Right atrium auricular region (tissue), 2 donors: ENCODE measurements at places on chromosomes 5 and 9.

- no peak overlapping the region for H3K27ac ChIP-seq
- H3K36me3 ChIP-seq, result peaks cover 28% of the 10 kb centered on the region
- no peaks in the 10 kb centered on the region for H3K4me1 ChIP-seq
- no peak for DNase-seq
- no peak overlapping the region for H3K4me3 ChIP-seq
These were observed 4.3 kb upstream of the MRNIP start for GRCh38 chr5:179862891-179863290.

DNA sequence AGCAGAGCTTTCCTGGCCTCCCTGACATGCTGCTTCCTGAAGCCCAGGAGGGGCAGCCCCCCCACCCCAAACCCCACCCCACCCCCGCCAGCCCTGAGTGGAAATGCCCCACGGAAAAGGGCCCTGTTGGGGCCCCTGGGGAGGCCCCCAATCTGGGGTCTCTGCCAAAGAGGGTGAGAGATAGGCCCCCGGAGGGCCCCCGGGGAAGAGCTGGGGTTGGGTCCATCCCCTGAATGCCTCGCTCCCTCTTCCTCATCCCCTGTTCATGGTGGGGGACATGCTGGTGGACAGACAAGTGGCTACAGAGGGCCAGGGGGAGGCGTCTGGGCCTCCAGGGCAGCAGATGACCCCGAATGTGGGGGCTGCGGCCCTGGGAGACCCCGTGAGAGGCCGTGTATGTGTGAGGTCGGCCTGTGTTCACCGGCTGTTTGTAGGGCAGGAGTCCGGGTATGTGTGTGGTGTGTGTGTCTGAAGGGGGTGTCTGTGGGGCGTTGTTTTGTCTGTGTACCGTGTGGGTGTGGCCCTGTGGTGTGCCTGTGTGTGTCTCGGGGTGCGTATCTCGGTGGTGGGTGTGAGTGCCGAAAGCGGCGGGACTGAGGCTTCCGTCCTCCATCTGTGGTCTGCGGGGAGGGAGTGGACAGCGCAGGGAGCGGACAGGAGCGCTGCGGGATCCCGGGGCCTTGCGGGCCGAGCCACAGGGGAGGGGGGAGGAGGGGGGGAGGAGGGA lies 11.3 kb downstream of the C9orf50 start:
- no peak for DNase-seq
- H3K4me3 ChIP-seq, result peak overlapping the region; percentile 70
- no peaks in the 10 kb centered on the region for H3K27me3 ChIP-seq
- H3K36me3 ChIP-seq, result no peaks in the 10 kb centered on the region

- no peaks in the 10 kb centered on the region for H3K27me3 ChIP-seq
- peaks cover 7% of the 10 kb centered on the region for H3K36me3 ChIP-seq
- no peak overlapping the region for H3K27ac ChIP-seq
- no peak for DNase-seq
- no peaks in the 10 kb centered on the region for H3K4me1 ChIP-seq
These were observed 95.2 kb downstream of the ERBIN start for GRCh38 chr5:66021585-66021984.

DNA sequence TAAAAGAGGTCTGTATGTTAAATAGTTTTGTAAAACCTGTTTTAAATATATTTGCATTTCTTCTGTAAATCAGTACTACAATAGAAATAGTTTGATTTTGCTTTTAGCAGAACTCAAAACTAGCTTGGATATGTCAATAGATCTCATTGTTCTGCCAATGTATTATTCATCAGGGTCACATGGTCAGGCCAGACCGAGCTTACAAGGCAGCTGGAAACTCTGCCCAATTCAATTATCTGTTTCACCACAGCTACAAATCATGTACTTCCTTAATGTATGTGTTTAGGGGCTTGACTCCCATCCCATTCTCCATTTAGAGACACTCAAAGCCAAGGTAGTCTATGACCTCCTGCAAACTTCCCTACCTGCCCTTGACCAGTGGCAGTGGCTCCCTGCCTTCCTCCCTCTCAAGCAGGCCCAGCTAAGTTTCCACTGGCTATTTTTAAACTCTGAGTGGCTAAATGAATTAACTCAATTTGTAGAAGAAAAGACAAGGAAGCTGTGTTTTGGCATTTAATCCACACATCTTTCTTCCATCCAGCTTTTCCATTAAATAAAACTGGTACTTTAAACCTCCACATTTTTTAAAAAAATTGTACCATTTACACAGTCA lies 46.4 kb upstream of the SELENOP start:
- no peaks in the 10 kb centered on the region for H3K36me3 ChIP-seq
- H3K27me3 ChIP-seq, result no peaks in the 10 kb centered on the region
- DNase-seq, result no peak
- H3K4me1 ChIP-seq, result peaks cover 20% of the 10 kb centered on the region

GRCh38 chr5:181189962-181190710 lies 14.9 kb downstream of the TRIM7 start:
- peak overlapping the region; percentile 94 for H3K27ac ChIP-seq
- H3K36me3 ChIP-seq, result no peaks in the 10 kb centered on the region
- H3K4me1 ChIP-seq, result no peaks in the 10 kb centered on the region
- no peak for DNase-seq
- peak overlapping the region; percentile 68 for H3K4me3 ChIP-seq

DNA sequence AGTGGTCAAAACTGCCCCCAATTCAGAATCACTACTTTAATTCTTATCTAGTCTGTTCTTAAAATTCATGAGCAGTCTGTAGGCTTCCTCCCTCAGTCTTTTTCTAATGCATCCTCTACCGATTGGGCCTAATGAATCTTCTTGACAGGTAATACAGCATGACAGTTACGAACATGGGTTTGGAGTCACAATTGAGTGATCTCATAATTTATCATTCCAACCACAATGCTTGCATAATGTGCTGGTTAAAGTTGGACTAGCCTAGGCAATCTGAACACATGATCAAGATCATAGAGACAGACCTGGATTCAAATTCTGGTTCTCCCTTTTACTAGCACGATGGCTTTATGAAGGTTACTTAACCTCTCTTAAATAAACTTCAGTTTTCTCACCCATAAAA lies 33.1 kb upstream of the SETD9 start:
- H3K27ac ChIP-seq, result no peak overlapping the region
- no peak overlapping the region for H3K4me3 ChIP-seq
- DNase-seq, result no peak
- peaks cover 33% of the 10 kb centered on the region for H3K36me3 ChIP-seq

- no peak for DNase-seq
- H3K27me3 ChIP-seq, result no peaks in the 10 kb centered on the region
- no peaks in the 10 kb centered on the region for H3K4me1 ChIP-seq
- H3K36me3 ChIP-seq, result no peaks in the 10 kb centered on the region
- no peak overlapping the region for H3K27ac ChIP-seq
These were observed 264.2 kb downstream of the ZSWIM6 start for GRCh38 chr5:61596265-61596664.

GRCh38 chr9:129586685-129587084 lies 34.2 kb downstream of the C9orf50 start:
- H3K27ac ChIP-seq, result no peak overlapping the region
- H3K4me3 ChIP-seq, result no peak overlapping the region
- DNase-seq, result no peak
- no peaks in the 10 kb centered on the region for H3K27me3 ChIP-seq
- no peaks in the 10 kb centered on the region for H3K36me3 ChIP-seq
- H3K4me1 ChIP-seq, result peaks cover 5% of the 10 kb centered on the region

DNA sequence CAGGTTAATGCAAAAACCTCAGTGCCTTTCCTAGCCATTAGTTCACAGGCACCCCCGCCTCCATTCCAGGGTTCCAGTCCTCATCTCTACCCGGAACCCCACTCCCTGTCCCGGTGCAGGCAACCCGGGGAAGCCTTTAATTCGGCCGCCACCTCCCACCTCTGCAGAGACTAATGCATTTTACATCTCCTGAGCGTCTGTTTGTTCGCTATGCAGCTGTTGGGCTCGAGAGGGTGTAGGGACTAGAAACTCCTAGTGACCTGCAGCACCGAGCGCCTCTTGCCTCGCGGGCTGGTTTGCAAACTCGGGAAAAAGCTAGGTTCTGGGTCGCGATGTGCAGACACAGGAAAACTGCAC lies 3.6 kb downstream of the GDNF start:
- no peak for DNase-seq
- H3K4me3 ChIP-seq, result peak overlapping the region; percentile 32
- H3K36me3 ChIP-seq, result no peaks in the 10 kb centered on the region
- peaks cover 52% of the 10 kb centered on the region for H3K4me1 ChIP-seq
- H3K27me3 ChIP-seq, result no peaks in the 10 kb centered on the region

DNA sequence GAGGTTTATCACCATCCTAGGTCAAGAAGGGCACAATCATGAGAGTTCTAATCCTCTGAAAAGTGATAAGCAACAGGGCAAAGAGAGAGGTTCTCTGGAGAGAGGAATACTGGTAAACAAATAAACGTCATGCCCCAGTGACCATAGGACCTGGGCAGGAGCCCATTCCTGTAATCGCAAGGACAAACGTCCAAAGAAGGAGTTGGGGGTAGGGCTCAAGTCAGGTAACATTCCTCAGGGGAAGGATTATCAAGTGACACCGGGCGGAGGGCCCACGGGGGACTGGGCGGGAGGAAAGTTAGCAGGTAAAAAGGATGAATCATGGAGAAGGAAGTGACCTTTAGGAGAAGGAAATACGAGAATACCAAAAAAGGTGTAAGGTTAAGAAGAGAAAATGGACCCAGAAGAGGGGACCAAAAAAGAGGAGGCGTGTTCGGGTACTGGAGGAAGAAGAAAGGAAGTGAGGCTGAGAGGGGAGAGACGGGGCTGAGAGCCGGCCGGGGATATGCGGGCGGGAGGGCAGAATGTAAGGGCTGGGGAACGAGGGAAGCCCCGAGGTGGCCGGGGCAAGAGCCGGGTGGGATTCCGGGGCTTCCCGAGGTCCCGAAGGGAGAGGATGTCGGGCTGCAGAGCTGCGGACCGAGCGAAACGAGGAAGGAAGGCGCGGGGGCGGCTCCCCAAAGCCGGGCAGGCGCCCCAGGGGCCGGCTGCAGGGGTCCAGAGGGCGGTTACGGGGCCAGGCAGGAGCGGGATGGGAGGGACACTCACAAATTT lies 583 bp downstream of the DIAPH1 start:
- H3K27ac ChIP-seq, result peak overlapping the region; percentile 95
- H3K4me1 ChIP-seq, result no peaks in the 10 kb centered on the region
- peak overlapping the region; percentile 90 for H3K4me3 ChIP-seq

GRCh38 chr5:135460246-135461033 lies 8.3 kb upstream of the TIFAB start:
- H3K27me3 ChIP-seq, result no peaks in the 10 kb centered on the region
- no peaks in the 10 kb centered on the region for H3K36me3 ChIP-seq
- H3K27ac ChIP-seq, result no peak overlapping the region
- H3K4me1 ChIP-seq, result no peaks in the 10 kb centered on the region
- H3K4me3 ChIP-seq, result no peak overlapping the region

- no peaks in the 10 kb centered on the region for H3K36me3 ChIP-seq
- peaks cover 89% of the 10 kb centered on the region for H3K4me1 ChIP-seq
- no peak overlapping the region for H3K4me3 ChIP-seq
These were observed 44.0 kb downstream of the TRIO start for GRCh38 chr5:14187157-14187556.

DNA sequence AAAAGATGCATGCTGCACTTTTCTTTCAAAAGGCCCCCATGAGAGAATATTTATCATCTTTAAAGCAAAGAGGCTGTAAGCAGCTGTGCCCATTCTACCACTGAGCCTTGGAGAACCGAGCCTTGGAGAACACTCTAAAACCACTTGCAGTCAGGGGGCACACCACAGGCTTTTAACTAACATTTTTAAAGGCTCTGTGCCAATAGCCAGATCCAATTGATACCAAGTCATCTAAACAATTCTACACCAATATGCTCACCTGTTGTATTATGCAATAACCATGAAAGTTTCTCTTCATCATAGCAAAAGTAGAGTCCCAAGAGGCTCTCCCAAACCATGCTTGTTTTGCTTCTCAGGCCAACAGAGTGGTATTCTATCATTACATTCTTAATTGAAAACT lies 1090.5 kb upstream of the SEMA6A start:
- DNase-seq, result no peak
- H3K4me1 ChIP-seq, result no peaks in the 10 kb centered on the region
- no peaks in the 10 kb centered on the region for H3K36me3 ChIP-seq

DNA sequence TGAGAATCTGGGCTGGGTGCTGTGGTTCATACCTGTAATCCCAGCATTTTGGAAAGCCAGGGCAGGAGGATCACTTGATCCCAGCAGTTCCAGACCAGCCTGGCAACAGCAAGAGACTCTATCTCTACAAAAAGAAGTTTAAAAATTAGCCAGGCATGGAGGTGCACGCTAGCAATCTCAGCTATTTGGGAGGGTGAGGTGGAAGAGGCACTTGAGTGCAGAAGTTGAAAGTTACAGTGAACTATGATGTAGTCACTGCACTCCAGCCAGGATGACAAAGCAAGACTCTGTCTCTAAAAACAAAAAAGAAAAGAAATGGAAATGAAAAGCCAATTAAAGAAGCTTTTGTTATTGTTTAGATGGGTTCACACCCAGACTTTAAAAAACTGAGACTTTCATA lies 131.6 kb upstream of the RASA1 start:
- DNase-seq, result no peak
- no peaks in the 10 kb centered on the region for H3K27me3 ChIP-seq
- H3K36me3 ChIP-seq, result no peaks in the 10 kb centered on the region
- no peak overlapping the region for H3K4me3 ChIP-seq
